ENCODE measurements at places on chromosomes 2 and 18.

DNA sequence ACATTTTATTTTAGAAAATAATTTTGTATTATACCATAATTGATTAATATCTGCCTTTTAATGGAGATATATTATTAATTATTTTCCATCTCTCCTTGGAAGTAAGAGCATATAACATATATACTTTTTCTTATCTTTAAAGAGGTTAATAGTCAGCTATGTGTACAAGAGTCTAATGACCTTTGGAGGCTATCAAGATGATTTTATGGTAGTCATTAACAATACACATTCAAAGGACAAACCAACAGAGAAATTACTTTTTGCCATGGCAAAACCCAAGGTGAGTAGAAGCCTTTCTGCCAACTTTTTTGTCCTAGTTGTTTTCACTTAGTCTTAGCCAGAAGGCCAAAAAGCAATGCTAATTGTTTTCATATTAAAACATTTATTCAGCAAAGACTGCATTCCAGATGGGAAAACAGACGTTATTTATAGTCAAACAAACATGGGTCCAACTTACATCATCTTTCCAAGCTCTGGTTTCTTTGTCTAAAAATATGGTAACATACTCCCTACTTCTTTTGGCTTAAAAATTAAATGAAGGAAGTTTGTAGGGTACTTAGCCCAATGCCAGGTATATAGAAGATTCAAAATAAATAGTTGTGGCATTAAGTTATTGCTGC is 9.6 kb upstream of the DYNC2LI1 start:
- DNase-seq: no peak

DNA sequence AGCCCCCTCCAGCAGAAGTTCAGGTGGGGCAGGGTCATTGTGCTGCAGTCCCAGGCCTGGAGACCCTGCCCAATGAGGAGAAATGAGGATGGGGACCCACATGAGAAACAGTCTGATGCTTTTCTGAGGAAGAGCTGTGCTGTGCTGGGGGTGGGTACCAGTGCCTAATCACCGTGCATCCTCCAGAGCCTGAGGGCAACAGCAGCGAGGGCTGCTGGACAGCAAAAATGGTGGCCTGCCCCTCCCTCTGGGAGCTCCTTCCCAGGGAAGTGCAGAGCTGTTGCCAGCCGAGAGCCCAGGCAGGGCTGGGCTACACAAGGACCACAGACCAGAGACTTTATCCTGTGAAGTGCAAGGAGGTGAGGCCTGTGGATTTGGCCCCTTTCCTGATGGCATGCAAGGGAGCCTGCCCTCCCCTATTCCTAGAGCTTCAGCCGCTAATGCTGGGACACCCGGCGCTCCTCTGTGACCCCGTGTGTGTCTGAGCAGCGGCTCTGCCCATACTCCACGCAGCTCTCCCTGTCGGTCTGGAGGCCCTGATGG is 134.8 kb downstream of the DSEL start:
- DNase-seq: no peak

DNA sequence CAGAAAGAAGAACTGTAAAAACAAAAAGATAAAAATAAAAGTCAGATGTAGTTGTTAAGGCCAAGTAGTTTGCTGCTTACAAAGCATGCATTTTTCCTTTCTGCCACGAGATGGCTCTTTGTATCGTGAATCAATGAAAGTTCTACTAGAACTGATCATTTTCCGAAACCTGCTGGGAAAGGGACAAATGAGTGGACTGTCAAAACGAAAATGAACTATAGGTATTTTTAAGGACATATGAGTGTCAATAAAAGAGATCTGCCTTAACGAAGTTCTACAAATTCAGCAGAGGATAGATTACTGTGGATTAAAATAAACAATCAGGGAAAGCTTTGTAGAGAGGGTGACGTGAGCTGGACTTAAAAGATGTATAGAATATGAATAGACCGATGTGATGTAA is 15.0 kb upstream of the ELOA2 start:
- DNase-seq: peak; percentile 30

GRCh38 chr2:80499095-80499494 is 194.5 kb upstream of the LRRTM1 start:
- peak; percentile 26 for DNase-seq

GRCh38 chr2:229257985-229258384 is 13.1 kb downstream of the PID1 start:
- no peak for DNase-seq

DNA sequence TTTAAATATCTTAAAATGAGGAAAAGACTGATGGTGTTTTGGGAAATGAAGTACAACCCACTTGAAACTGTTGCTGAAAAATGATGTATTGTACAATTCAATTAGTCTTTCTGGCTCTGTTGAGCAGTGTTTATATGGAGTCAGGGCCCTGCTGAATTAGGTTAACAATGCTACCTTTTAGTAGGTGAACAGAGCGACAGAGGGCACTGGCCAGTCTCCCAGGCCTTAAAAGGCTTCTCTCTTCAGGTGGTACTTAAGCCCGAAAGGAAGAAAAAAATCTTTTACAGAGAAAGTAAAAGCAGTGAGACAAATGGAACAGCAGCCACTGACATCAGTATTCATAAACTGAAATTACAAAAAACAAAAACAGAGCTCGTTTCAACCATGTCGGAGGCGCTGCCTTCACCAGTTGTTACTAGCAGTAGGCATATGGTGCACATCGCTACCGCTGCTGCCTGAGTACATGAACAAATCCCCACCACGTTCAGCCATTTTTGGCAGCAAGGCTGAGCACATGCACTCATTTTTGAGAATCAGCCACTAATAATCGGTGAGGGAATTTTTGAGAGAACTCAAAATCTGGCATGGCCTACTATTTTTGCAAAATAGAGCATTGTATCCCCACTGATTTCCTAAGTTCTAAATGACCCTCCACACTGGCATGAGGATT is 91.8 kb downstream of the PLEKHM3 start:
- DNase-seq: no peak

DNA sequence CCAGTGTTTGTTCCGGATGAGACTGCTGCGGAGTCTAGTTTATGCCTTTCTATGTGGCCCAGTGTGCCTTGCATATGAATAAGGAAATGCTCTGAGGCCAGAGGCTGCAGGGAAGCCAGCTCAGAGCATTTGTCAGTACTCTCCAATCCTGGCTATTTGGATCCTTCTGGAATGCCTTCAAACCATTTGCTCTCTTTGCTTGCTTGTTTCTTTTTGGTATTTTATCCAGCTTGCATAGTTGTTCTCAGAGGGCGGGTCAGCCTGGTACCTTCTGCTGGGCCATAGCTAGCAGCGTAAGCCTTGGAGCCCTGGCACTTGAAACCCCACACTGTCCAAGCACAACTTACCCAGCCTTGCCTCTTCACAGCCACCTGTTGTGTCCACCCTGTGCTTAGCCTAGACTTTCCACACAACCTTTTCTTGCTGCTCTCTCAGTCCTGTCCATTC is 20.5 kb downstream of the CENPO start:
- no peak for DNase-seq
